ENCODE measurements at places on chromosomes 5 and 9. TPM values are rescaled to one million over a fixed set of nuclear protein-coding genes. Genes with fewer than 3 reads are reported as not detected.

DNA sequence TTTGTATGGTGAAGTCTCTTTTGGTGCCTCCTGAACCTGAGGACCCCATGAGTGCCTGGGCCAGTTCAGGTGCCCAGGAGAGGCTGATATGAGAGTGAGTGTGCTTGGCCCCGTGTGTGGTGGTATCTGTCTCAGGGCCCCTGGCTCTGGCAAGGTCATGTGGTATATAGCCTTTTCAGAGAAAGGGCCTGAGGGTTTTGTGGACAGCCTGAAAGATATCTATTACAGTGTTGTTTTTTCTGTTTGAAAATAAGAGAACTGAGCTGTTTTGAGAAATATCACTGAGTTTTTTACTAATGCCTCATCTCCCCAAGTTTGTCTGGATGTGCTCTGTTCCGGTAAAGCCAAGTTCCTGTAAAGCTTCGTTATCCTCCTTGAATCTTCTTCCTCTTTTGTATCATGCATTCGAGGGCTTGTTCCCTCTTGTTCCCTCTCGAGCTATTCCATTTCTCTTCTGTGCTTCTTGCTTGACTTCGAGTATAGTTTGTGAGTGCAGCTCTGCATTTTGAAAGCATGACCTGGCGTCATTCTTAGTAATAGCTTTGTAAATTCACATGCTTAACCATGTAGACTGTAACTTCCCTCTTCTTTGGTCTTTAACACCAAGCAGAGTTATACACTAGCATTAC is 122.3 kb downstream of the MAST4 start:
- DNase-seq = no peak

The PCA3 gene
- total RNA-seq = not detected

GRCh38 chr9:4299005-4299795 is 668 bp downstream of the GLIS3 start:
- DNase-seq = no peak

GRCh38 chr9:79807971-79808370 is 236.2 kb downstream of the TLE4 start:
- DNase-seq = no peak

DNA sequence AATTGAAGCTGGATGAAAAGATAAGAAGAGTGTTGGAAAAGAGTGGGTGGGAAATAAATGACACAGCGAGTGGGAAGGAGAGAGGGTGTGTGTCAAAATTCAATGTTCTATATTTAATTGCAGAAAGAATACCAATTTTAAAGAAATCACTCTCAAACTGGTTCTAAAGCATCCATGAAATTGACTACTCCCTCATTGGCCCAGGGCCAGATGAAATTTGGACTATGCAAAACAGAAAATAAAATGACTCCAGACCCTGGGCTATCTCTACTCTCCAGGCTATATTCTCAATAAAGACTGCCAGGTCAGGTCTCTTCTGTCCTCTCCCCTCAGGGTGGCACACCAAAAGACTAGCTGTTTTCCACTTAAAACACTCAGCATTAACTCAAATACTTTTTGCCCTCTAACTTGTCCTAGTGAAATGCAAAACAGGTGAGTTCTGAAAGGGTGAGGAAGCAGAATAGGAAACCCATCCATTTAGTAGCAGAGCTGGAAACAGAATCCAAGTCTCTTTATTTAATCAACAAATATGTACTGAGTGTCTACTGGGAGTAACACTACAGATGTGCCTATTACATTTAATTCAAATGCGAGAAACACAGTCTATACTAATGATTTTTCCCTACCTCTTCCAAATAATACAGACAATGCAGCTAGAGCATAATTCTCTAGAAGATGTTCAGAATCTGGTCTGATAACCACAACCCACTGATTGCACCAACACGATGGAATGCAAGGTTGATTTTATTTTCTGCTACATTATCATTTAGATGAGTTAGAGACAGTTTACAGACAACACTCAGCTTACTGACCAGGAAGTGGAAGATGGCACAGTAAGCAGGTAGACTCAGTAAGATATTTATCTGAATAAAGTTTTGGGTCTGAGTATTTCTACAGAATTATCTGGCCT is 42.1 kb downstream of the EFCAB9 start:
- no peak for DNase-seq

The RNF183 gene
- total RNA-seq = not detected

The BTNL8 gene
- 0.17 TPM for total RNA-seq

The PCDHB10 gene
- total RNA-seq = 5.3 TPM

DNA sequence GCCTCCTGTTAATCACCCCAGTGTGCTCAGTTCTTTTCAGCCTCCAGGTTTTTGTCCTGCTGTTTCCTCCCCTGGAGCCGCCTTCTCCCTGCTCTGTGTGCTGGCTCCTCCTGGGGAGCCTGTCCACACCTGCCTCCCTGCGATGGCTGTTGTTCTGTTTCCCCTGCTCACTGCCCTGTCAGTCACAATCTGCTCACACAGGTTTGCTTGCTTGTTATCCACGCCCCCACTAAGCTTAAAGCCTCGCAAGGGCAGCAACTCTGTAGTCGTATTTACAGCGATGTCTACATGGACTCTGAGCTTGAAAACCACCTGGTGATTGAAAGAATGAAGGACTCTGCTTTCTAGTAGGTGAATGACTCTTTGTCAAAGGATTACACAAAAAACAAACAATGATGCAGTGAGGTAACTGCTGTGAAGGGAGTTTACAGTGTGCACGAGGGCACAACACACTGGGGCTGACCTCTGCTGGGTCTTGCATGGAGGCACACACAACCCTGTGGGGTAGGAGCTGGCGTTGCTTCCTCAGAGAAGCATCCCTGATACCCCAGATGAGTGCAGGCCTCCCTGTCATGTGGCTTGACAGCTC is 39.6 kb upstream of the TEX48 start:
- no peak for DNase-seq

The CDC20B gene
- total RNA-seq = not detected

The TMEM171 gene
- not detected for total RNA-seq

DNA sequence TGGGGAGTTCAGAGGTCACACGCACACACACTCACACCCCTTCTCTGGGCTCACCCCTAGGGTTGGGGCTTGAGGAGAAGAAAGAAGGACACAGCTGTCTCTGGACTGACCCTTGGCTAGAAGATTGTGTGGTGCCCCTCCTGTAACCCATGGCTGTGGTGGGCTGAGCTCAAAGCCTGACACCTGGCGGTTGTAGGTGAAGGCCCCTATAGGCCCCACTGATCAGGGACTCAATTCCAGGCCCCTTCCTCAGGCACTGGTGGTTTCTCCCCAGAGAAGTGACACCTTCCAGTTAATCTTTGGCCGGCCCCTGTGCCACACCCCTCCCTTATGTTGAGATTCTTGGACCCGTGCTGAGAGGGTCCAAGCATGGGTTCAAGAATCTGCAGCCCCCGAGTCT is 35.2 kb upstream of the CRB2 start:
- DNase-seq = no peak

The SH2D3C gene
- 11.3 TPM for total RNA-seq

DNA sequence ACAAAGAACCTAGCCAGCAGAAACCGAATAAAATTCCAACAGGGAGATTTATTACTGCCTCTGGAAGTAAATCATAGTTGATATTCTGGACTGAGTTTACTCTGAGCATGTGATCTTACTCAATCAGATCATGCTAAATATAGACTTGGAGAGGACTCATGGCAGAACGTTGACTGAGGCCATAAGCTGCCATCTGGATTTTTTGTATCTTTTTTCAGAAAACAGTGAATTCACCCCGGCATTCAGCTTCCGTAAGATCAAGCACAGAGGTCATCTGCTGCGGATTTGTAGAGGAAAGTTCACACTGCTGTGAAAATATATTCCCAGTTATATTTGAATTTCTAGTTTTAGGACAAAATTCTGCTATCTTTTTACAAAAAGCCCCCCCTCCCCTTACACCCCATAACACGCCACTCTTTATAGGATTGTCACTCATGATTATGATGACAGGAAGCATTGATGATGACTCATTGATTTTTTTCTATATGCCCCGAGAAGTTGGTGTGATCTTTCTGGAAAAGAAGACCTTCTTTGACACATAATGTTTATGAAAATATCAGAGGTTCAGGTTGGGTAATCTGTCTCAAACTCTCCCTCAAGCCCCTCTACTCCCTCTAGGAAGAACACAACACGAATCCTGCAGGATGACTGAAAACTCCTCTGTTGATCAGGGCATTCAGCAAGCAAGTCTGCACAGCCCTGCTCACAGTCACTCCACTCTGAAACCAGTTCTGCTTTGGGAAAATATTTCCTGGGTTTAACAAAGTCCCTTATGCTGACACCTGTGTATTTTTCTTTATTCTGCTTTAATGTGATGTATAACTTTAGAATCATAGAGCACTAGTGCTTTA is 70.8 kb downstream of the NXNL2 start:
- DNase-seq = no peak

- DNase-seq = no peak
Observed at GRCh38 chr5:96933764-96934707, 1.8 kb upstream of the LNPEP start.

- DNase-seq = no peak
Observed at GRCh38 chr5:108271127-108271526, 110.8 kb downstream of the FBXL17 start.
